Left ventricle myocardium inferior (tissue), 1 donor: ENCODE measurements at places on chromosomes 3 and 15. TPM values are rescaled to one million over a fixed set of nuclear protein-coding genes. Genes with fewer than 3 reads are reported as not detected.

DNA sequence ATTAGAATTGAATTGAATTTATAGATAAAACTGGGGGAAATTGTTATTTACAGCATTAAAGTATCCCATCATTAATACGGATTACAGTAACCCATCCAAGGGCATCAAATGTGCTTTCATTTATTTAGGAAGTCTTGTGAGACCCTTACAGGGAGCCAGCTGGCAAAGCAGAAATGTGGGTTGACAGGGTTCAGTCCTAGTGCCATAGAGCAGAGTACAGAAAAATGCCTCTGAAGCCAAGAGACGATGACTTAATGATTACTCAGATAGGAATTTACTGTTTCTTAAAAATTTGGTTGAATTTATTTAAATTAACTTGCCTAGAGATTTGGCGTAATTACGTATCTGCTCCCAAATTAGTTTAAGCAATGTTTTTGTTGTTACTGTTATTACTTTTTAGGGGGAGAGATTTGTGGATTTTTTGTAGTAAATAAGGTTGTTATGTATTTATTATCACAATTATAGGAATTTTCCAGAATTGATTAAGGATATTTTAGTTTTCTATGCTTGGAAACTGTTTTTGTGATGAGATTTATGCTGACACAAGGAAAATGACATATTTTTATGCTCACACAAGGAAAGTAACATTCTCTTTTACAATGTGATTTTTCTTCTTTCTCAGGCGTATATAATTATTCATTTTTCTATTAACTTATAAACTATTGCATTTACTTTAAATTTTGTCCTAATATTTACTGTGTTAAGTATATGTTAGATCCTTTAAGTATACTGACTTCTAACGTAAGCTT, 152.0 kb downstream of the EPHA6 start:
- no peak for DNase-seq

DNA sequence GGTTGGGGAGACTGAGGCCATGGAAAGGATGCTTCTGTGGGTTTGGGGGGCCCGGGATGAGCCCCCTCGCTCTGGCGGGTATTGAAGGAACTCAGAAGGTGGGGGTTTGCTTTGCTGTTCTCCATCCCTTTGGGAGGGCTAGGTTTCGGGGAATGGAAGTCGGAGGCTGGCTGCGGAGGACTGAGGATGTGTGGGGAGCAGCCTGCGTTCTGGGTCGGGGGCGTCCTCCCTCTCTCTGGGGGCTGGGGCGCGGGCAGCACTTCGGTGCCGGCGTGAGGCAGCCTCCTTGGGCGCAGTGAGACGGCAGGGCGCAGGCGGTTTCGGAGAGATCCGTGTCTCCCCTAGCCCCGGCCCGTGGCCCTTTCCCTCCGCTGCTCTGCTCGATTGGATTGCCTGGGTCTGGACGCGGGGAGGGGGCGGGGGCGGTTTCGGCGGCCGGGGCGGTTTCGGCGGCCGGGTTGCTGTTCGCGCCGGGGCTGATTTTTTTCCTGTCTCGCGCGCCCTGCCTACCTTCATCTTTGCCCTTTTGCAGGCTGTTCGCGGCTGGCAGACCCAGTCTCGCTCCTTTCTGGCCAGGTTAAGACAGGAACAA, 1.4 kb downstream of the PTPRG start:
- DNase-seq = peak; percentile 45

- DNase-seq = no peak
Observed at GRCh38 chr3:50068134-50068533, 20.6 kb upstream of the RBM5 start.

- no peak for DNase-seq
Observed at GRCh38 chr3:143552851-143553250, 295.4 kb downstream of the SLC9A9 start.

GRCh38 chr15:57384024-57384423, 7.7 kb downstream of the CGNL1 start:
- DNase-seq = no peak

DNA sequence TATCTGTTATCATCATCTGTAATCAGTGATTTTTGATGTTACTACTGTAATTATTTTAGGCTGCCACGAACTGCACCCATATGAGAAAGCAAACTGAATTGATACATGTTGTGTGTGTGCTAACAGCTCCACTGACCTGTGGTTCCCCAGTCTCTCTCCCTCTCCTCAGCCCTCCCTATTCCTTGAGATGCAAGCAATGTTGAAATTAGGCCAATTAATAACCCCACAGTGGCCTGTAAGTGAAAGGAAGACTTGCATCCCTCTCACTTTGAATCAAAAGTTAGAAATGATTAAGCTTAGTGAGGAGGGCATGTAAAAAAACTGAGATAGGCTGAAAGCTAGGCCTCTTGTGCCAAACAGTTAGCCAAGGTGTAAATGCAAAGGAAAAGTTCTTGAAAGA, 218.6 kb upstream of the LRRFIP2 start:
- DNase-seq = no peak

GRCh38 chr3:189841473-189842205, 210.4 kb downstream of the TP63 start:
- no peak for DNase-seq

The PRSS50 gene
- total RNA-seq = 0.22 TPM

The VEPH1 gene
- 0.16 TPM for total RNA-seq

The DNAJC17 gene
- total RNA-seq = 16.0 TPM

The FAM174B gene
- total RNA-seq = 17.1 TPM

The MB21D2 gene
- total RNA-seq = 1.8 TPM

The EBLN2 gene
- 0.99 TPM for total RNA-seq
